ENCODE measurements at places on chromosomes 12 and 14.

- H3K4me3 ChIP-seq = no peak overlapping the region
- H3K4me1 ChIP-seq = no peaks in the 10 kb centered on the region
- H3K36me3 ChIP-seq = no peaks in the 10 kb centered on the region
- H3K27me3 ChIP-seq = no peaks in the 10 kb centered on the region
Measured at GRCh38 chr14:92651758-92652406, 96.5 kb downstream of the LGMN start.

DNA sequence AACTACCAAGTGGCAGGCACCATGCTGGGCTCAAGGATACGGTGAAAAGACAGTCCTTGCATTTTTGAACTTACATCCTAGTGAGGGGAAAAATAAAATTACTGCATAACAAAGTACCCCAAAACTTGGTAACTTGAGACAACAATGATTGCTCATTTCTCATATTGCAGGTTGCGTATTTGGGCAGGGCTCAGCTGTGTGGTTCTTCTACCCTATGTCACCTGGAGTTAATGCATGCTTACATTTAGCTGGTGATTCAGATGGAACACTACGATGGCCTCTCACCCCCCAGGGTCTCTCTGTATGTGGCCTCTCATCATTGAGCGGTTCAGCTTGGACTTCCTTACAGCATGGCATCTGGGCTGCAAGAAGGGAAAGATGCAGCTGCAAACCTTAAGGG, 60.7 kb upstream of the RBM19 start:
- no peak overlapping the region for H3K27ac ChIP-seq
- H3K36me3 ChIP-seq = no peaks in the 10 kb centered on the region
- DNase-seq = no peak
- no peaks in the 10 kb centered on the region for H3K4me1 ChIP-seq
- no peak overlapping the region for H3K4me3 ChIP-seq

- no peak overlapping the region for H3K4me3 ChIP-seq
- H3K36me3 ChIP-seq = no peaks in the 10 kb centered on the region
- no peak for DNase-seq
- no peaks in the 10 kb centered on the region for H3K27me3 ChIP-seq
Measured at GRCh38 chr12:51763743-51764142, 84.8 kb downstream of the FIGNL2 start.

GRCh38 chr12:132204793-132205270, 60.6 kb downstream of the NOC4L start:
- H3K27me3 ChIP-seq = no peaks in the 10 kb centered on the region
- no peak overlapping the region for H3K27ac ChIP-seq
- H3K4me3 ChIP-seq = no peak overlapping the region
- H3K36me3 ChIP-seq = no peaks in the 10 kb centered on the region

- no peaks in the 10 kb centered on the region for H3K27me3 ChIP-seq
- peaks cover 26% of the 10 kb centered on the region for H3K36me3 ChIP-seq
- no peak for DNase-seq
Measured at GRCh38 chr14:76186308-76187027, 34.7 kb downstream of the GPATCH2L start.

DNA sequence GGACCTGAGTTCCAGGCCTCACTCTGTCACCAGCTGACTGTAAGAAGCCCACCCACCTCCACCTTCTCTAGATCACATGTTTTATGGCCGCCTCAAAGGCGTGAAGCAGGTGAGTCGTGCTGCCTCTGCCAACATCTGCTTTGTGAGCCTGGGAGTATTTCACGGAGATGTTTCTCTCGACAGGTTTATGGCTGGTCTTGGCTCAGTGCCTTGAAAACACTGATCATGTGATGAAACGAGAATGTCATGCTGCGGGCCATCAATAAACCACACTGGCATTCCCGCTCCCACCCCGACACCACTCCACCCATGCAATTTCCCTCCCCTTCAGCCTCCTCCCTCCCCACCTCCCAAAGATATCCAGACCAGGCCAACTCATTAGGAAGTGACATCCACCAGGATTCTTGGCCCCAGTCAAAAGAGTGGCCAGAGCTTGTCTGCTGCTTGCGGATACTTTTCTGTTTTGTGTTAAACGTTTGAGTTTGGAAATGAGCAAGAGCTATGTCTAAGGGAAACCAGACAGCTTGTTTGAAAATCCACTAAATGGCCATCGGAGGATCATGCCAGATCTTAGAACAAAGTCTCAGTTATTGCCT, 53.8 kb upstream of the NTF3 start:
- no peaks in the 10 kb centered on the region for H3K4me1 ChIP-seq
- H3K4me3 ChIP-seq = no peak overlapping the region
- H3K27ac ChIP-seq = no peak overlapping the region
- H3K27me3 ChIP-seq = no peaks in the 10 kb centered on the region
- no peaks in the 10 kb centered on the region for H3K36me3 ChIP-seq

GRCh38 chr12:88360343-88360742, 218.2 kb downstream of the TMTC3 start:
- no peaks in the 10 kb centered on the region for H3K27me3 ChIP-seq
- no peak for DNase-seq
- H3K4me3 ChIP-seq = no peak overlapping the region
- H3K4me1 ChIP-seq = no peaks in the 10 kb centered on the region

DNA sequence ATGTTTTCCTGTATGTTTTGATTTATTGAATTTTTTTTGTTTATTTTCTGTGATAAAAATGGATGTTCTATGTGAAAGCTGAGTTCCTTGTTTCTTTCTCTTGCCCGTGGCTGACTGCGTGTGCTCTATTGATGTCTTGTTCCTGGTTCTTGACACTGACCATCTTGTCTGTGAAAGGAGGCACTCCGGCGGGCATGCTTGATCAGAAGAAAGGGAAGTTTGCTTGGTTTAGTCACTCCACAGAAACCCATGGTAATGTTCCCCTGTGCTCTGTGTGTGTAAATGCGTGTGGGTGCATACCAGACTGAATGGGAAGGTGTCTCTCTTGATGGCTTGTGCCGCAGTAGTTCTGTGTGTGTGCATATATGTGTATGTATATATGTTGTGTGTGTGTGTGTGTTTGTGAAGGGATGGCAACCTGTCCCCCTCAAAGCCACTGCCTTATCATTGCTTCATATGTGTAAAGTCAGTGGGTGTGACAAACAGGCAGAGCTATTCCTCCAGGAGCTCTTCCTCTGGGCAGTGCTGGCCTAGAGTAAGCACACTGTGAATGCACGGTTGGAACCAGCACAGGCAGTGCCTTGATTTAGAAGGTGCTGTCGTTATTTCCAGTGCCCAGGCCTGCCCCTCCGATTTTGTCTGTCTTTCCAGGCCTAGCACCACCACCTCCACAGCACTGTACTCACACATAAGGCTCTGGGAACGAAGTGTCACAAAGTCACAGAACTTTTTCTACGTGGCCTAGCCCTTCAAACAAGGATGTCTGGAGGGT, 247.3 kb upstream of the FKBP4 start:
- H3K4me1 ChIP-seq = no peaks in the 10 kb centered on the region
- no peak for DNase-seq
- H3K36me3 ChIP-seq = no peaks in the 10 kb centered on the region

GRCh38 chr12:54197010-54197409, 8.2 kb upstream of the SMUG1 start:
- no peaks in the 10 kb centered on the region for H3K4me1 ChIP-seq
- H3K27me3 ChIP-seq = no peaks in the 10 kb centered on the region
- no peak overlapping the region for H3K4me3 ChIP-seq
- no peak overlapping the region for H3K27ac ChIP-seq
- no peaks in the 10 kb centered on the region for H3K36me3 ChIP-seq
- DNase-seq = no peak

- no peak overlapping the region for H3K4me3 ChIP-seq
- H3K27ac ChIP-seq = no peak overlapping the region
- peak; percentile 72 for DNase-seq
Measured at GRCh38 chr12:120356567-120357030, 12.4 kb downstream of the MSI1 start.
